ENCODE measurements at places on chromosomes 13 and 19.

GRCh38 chr19:17616961-17617806 is 61.7 kb downstream of the COLGALT1 start:
- peak; percentile 12 for DNase-seq

- DNase-seq: no peak
Observed at GRCh38 chr13:82747958-82748357, 1134.3 kb downstream of the SLITRK1 start.

- DNase-seq: no peak
Observed at GRCh38 chr13:35927567-35928021, 203.6 kb downstream of the DCLK1 start.

DNA sequence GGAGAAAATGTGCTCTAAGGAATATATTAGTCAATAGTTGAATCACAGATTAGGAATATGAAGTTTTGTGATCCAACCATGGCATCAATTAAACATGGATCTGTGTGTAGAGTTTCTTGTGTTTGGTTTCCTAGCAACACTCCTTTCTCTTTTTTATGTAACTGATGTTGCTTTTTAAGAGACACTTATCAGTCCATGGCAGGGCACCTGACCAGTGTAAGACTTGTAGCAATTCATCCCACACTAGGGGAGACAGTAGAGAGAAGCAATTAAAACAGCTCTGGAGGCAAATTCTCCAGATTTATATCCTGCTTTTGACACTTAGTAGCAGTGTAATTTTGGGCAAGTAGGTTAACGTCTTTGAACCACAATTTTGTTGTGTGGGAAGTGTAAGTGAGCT is 1229.0 kb downstream of the PCDH9 start:
- DNase-seq: no peak

GRCh38 chr13:93079294-93079693 is 147.3 kb upstream of the GPC6 start:
- DNase-seq: no peak

GRCh38 chr19:33040994-33041827 is 23.5 kb downstream of the RHPN2 start:
- no peak for DNase-seq

DNA sequence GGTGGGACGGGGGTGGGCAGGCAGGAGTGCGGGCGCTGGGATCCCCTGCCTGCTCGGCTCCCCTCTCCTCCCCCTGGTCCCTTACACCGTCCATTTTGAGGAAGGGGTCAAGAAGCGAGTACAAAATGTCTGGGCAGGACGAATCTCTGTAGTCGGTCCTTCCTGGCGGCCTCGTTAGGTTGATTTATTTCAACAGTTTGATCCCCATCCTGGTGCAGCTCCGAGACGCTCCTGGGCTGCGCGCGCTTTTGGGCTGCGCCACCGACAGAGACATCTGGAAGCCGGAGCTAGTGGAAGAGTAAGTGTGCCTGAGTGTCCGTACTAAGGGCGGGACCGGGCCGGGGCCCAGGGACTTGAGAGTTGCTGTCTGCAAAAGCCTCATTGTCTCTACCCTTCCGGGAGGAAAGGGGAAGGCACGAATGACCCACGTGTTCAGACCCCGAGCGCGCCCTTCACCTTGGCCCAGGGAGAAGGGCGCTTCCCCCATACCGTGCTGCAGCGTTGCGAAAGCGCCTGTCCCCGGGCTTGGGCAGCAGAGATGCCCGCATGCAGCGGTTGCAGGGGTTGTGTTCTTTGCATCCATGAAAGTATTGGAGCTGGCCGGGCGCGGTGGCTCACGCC is 1.8 kb downstream of the ZNF114 start:
- no peak for DNase-seq

GRCh38 chr13:63041640-63042414 is 1626.2 kb upstream of the PCDH20 start:
- no peak for DNase-seq
